ENCODE measurements at places on chromosomes 1 and 21. TPM values are rescaled to one million over a fixed set of nuclear protein-coding genes. Genes with fewer than 3 reads are reported as not detected.
A peak's percentile ranks its signal among the peaks of the same experiment; 100 is the strongest.

The RAB4A gene
- total RNA-seq: 16.5 TPM

The AIRE gene
- 0.25 TPM for total RNA-seq

DNA sequence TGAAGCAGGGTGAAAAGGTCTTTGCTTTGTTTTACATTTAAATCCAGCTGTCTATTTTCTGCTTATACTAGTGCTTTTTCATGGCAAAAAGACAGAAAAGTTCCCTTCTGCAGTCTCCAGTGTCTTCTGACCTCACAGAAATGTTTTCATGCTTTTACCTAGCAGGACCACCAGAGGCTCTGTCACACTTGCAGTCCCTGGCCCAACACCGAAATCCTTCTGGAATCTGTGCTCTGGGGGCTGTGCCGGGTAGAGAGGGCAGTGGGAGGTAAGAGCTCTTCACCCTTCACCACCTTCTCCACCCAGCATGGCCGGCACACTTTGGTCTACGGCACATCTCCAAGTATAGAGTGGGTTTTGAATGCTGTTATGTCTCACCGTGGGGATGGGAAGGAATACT lies 20.8 kb downstream of the GNAT2 start:
- no peak overlapping the region for H3K27ac ChIP-seq
- H3K4me3 ChIP-seq: no peak overlapping the region
- no peaks in the 10 kb centered on the region for H3K27me3 ChIP-seq
- DNase-seq: no peak
- no peaks in the 10 kb centered on the region for H3K36me3 ChIP-seq

The OLIG1 gene
- total RNA-seq: not detected

DNA sequence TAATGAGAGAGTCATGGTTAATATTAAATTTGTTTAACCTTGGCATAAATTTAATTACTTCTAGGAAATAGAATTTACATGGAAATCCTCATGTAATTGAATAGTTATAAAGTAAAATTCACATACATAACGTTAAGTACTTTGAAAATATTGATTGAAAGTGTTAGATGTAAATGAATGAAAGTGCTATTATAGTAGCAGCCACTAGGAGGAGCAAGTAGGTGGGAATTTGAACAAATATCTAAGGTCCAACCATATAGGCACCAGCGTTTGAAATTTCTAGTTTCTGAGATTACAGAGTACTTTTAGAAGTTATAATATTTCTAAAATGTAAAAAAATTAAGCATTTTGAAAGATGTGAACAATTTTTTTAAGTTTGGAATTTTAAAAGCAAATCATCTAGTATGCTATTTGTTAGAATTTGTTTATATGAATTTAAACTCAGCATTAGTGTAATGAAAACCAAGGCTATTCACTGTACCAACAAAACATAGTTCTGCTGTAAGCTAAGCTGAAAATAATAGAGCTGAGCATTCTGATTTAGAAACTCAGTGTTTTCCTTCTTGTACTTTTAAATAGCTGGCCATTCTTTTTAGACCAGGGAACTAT lies 3.3 kb downstream of the B3GALT2 start:
- H3K27me3 ChIP-seq: no peaks in the 10 kb centered on the region
- no peak for DNase-seq
- no peak overlapping the region for H3K27ac ChIP-seq

The HRNR gene
- not detected for total RNA-seq

DNA sequence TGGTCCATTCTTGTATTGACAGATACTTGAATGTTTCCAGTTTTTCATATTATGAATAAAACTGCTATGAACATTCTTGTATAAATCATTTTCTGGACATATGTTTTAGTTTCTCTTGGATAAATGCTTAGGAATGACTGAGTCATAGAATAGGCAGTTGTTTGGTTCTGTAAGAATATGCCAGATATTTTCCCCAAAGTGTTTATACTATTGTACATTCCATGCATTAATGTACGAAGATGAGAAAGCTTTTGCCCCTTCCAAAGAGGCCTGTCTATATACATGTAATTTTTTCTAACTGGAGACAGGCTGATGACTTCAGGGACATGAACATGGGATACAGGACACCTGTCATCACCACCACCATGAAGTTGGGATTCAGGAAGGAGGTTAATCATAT lies 11.3 kb downstream of the NBPF3 start:
- no peak for DNase-seq
- H3K27me3 ChIP-seq: no peaks in the 10 kb centered on the region
- H3K4me3 ChIP-seq: no peak overlapping the region
- H3K27ac ChIP-seq: no peak overlapping the region

- no peak for DNase-seq
- H3K27me3 ChIP-seq: no peaks in the 10 kb centered on the region
- peaks cover 20% of the 10 kb centered on the region for H3K4me1 ChIP-seq
- no peak overlapping the region for H3K4me3 ChIP-seq
- no peak overlapping the region for H3K27ac ChIP-seq
Measured at GRCh38 chr1:219266524-219266923, 92.8 kb downstream of the LYPLAL1 start.

The CRNN gene
- total RNA-seq: 349 TPM

- H3K4me3 ChIP-seq: no peak overlapping the region
- no peaks in the 10 kb centered on the region for H3K36me3 ChIP-seq
- no peaks in the 10 kb centered on the region for H3K27me3 ChIP-seq
- H3K27ac ChIP-seq: no peak overlapping the region
- H3K4me1 ChIP-seq: no peaks in the 10 kb centered on the region
- no peak for DNase-seq
Measured at GRCh38 chr1:240044620-240045019, 47.1 kb upstream of the FMN2 start.

The STIL gene
- total RNA-seq: 3.9 TPM

DNA sequence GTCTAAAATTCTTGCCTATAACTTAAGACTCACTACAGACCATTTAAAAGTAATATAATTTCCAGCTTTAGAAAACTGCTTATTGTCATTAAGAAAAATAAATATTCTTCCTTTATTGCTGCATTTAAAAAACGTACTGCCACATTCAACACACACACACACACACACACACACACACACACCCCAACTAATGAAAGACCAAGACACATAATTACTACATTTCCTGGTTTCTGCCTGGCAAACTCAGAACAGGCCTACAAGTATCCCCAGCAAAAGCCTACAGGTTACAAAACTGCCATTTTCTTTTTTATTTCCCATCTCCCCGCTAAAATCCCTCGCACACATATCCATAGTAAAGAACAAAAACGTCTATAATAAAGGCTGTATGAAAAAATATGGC lies 1.5 kb downstream of the DENND2C start:
- no peak for DNase-seq
- H3K27ac ChIP-seq: peak overlapping the region; percentile 92
- peak overlapping the region; percentile 89 for H3K4me3 ChIP-seq
- H3K4me1 ChIP-seq: peaks cover 11% of the 10 kb centered on the region
- no peaks in the 10 kb centered on the region for H3K27me3 ChIP-seq

GRCh38 chr1:25819491-25820246 lies at the start of gene MTFR1L:
MTFR1L (plus strand) TSS chr1:25819954; CDS start chr1:25823105, 3,151 bp downstream.
- no peak for DNase-seq
- peak within 1 kb of the TSS; percentile 77 for H3K4me3 ChIP-seq
- no peaks in the 10 kb centered on the region for H3K27me3 ChIP-seq
- H3K4me1 ChIP-seq: peaks cover 41% of the 10 kb centered on the region

DNA sequence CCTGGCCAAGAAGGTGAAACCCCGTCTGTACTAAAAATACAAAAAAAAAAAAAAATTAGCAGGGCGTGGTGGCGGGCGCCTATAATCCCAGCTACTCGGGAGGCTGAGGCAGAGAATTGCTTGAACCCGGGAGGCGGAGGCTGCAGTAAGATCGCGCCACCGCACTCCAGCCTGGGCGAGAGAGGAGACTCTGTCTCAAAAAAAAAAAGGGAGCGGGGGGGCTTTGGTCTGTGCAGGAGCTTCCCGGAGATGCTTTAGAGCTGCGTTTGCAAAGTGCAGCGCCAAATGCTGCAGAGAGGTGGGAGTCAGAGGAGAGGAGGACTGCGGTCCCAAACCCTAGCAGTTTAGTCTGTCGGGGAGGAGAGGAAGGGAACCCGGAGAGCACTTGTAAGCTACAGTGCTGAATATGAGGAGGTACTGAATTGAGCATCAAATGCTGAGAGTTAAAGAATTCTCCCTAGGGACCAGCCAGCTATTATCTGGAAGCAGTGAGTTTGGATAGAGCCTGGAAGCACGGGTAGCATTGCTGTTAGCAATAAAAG lies 569 bp downstream of the FALEC start:
- peak overlapping the region; percentile 91 for H3K27ac ChIP-seq
- H3K4me1 ChIP-seq: peaks cover 29% of the 10 kb centered on the region
- H3K36me3 ChIP-seq: no peaks in the 10 kb centered on the region
- peak overlapping the region; percentile 60 for H3K4me3 ChIP-seq
- no peak for DNase-seq

- H3K36me3 ChIP-seq: no peaks in the 10 kb centered on the region
- H3K4me1 ChIP-seq: no peaks in the 10 kb centered on the region
- no peak overlapping the region for H3K27ac ChIP-seq
- no peak for DNase-seq
- H3K27me3 ChIP-seq: no peaks in the 10 kb centered on the region
Measured at GRCh38 chr1:110300412-110301085, 38.6 kb upstream of the RBM15 start.

DNA sequence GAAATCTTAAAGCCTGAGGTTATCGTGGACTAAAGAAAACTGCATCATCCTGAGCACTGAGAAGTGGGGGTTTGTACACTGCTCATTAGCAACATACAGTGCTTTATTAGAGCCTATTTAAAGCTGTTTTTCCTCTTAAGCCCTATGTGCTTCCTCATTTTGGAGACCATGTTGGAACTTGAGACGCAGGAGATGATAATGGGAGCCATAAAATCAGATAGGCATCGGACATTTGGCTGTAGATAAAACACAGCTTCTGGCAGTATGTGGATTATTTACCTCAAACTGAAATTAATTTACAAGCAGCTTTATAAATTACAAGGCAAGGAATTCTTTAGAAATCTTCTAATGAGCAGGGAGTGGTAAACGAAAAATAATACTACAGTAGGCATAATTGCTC lies 147.7 kb upstream of the IVNS1ABP start:
- no peaks in the 10 kb centered on the region for H3K36me3 ChIP-seq
- no peaks in the 10 kb centered on the region for H3K4me1 ChIP-seq
- H3K27ac ChIP-seq: no peak overlapping the region
- no peak for DNase-seq
- H3K27me3 ChIP-seq: no peaks in the 10 kb centered on the region

- H3K27ac ChIP-seq: no peak overlapping the region
- peaks cover 5% of the 10 kb centered on the region for H3K4me1 ChIP-seq
- DNase-seq: no peak
- no peaks in the 10 kb centered on the region for H3K27me3 ChIP-seq
Measured at GRCh38 chr1:14713077-14713476, 114.6 kb downstream of the KAZN start.

The IVL gene
- 169 TPM for total RNA-seq

The WDR64 gene
- total RNA-seq: not detected

The RABGGTB gene
- total RNA-seq: 58.2 TPM

- peaks cover 21% of the 10 kb centered on the region for H3K4me1 ChIP-seq
- H3K36me3 ChIP-seq: no peaks in the 10 kb centered on the region
- no peaks in the 10 kb centered on the region for H3K27me3 ChIP-seq
- H3K4me3 ChIP-seq: no peak overlapping the region
- H3K27ac ChIP-seq: no peak overlapping the region
Measured at GRCh38 chr21:31339721-31340120, 4.3 kb downstream of the TIAM1 start.

DNA sequence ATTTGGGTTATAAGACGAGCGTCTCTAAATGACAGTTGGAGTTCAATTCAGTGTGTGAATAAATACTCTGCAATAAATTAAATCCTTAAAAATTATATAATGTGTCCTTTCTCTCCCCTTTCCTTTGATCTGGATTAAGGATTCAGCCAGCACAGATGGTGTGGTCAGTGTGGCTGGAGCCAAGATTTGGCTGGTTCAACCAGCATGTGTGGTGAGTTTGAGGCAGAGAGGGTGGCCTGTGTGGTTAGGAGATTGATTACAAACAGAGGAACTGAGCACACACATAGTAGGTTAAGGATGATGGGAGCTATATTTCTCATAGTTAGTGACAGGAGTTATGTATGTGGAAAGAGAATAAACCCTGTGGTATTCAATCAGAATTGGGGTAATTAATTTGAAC lies 14.2 kb upstream of the AMIGO1 start:
- H3K36me3 ChIP-seq: no peaks in the 10 kb centered on the region
- no peak overlapping the region for H3K4me3 ChIP-seq
- H3K4me1 ChIP-seq: no peaks in the 10 kb centered on the region
- H3K27me3 ChIP-seq: no peaks in the 10 kb centered on the region

The LRRC3 gene
- total RNA-seq: 2.5 TPM

The FCRL4 gene
- total RNA-seq: not detected

GRCh38 chr1:213103377-213104306 lies 52.6 kb downstream of the RPS6KC1 start:
- DNase-seq: no peak
- H3K27me3 ChIP-seq: no peaks in the 10 kb centered on the region
- H3K36me3 ChIP-seq: no peaks in the 10 kb centered on the region

DNA sequence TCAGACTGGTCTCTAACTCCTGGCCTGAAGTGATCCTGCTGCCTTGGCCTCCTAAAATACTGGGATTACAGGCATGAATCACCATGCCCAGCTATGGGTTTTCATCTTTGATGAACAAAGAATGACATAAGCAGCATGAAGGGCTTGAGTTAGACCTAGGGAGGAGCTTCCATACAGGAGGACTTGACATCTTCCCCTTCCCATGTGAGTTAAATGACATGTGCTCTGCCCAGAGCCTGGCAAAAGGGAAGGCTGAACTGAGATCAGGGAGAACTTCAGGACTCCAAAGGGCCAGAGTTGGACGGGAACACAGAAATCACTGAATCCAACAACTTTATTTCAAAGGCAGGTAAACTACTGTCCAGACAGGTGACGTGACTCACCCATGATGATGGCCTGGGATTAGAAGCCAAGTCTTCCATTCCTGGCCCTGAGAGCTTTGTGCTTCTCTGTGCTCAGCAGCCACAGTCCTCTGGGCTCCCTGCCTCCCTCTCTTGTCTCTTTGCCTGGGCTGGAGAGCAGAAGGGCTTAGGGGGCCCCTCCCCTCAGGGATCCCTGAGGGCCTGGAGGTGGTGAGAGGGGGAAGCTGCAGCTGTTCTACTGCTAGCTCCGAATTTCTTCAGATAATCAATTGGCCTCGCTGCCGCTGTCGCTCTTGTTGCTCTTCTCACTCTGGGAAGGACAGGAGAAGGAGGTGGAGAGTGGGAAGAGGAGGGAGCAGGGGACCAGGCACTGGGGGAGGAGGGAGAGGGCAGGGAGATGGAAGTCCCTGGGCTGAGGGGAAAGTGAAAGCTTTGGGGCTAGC lies 7.6 kb downstream of the NHLH1 start:
- H3K4me1 ChIP-seq: peaks cover 11% of the 10 kb centered on the region
- H3K36me3 ChIP-seq: no peaks in the 10 kb centered on the region
- no peak overlapping the region for H3K4me3 ChIP-seq
- peak; percentile 84 for DNase-seq
- H3K27ac ChIP-seq: no peak overlapping the region

- H3K27me3 ChIP-seq: no peaks in the 10 kb centered on the region
- H3K36me3 ChIP-seq: no peaks in the 10 kb centered on the region
- H3K27ac ChIP-seq: no peak overlapping the region
- H3K4me1 ChIP-seq: no peaks in the 10 kb centered on the region
- no peak for DNase-seq
Measured at GRCh38 chr1:29210278-29211085, 20.3 kb downstream of the MECR start.

All from vagina (tissue), 2 donors.